NCI-H1092 (cell line): ENCODE measurements at places on chromosomes 12 and 14.

DNA sequence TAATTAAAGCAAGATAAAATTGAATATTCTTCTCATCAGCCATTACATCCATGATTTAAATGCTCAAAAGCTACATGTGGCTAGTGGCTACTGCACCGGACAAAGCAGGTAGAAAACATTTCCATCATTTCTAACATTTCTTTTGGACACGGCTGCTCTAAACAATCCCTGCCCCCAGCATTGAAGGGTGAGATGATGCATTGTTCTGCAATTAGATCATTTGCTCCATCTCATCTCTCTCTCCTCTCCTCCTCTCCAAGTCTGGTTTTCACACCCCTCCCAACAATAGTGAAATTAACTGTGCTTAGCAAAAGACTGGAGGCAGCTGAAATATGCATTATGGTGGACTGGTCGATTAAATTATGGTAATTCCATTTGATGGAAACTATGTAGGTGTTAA lies 288.5 kb downstream of the KSR2 start:
- DNase-seq, result no peak

- DNase-seq, result no peak
Observed at GRCh38 chr14:43853541-43853940, 653.5 kb downstream of the FSCB start.

DNA sequence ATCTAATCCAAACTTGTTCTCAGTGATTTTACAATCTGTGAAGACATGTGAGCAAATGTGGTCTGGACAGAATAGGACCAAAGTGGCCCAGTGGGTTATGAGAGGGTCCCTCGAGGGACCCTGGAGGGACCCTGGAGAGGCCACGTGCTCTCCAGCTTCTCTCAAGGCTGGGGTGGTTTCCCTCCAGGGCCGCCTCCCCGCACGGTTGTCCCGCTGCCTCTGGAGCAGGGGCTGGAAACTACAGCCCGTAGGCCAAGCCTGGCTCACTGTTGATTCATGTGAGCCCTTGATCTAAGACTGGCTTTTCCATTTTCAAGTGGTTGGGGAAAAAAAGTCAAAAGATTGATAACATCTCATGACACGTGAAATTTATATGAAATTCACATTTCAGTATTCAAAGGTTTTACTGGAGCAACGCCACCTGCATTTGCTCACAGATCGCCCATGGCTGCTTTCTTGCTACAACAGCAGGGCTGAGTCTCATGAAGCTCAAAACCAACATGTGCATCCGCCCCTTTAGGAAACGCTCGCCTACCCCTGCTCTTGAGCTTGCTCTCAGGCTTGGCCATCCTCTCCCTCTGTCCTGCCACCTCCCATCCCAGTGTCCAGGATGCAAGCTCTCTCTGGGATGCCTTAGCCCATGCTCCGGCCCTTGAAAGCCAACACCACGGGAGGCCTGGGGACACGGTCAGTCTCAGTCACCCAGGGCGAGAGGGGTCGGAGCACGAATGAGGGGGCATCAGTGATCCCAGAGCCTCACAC lies 12.1 kb upstream of the LRTM2 start:
- no peak for DNase-seq

DNA sequence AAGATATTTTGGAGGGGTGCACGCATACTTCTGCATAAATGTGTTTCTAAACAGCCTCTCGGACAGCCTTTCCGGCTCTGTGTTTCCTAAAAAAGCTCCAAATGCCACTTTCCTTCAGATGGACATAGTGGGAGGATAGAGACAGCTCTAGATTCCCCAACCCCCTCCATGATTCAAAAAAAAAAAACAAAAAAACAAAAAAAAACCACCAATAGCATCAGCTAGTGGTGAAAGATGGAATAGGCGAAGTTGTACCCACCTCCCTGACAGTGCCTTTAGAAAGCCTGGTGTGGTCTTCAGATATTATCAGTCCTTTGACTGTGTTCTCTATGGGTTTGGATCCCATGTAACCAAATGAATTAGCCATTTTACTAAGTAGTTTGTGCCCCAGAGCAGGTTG lies 94.1 kb downstream of the PHETA1 start:
- no peak for DNase-seq

DNA sequence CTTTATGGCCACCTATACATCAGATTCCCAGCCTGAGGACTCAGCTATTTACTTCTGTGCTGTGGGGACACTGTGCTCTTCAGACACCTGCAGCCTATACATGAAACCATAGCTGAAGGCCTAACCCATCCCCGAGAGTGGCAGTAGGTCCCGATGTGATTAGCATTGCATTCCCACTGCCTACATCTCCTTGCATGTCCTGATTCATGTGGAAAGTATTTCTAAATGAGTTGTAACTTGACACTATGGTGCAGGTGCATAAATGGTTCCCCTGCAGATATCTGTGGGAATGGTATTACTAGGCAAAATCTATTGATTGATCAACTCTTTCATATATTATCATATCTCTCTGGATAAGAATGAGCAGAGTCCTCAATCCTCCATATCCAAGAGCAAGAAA lies 433.5 kb downstream of the DAD1 start:
- no peak for DNase-seq

DNA sequence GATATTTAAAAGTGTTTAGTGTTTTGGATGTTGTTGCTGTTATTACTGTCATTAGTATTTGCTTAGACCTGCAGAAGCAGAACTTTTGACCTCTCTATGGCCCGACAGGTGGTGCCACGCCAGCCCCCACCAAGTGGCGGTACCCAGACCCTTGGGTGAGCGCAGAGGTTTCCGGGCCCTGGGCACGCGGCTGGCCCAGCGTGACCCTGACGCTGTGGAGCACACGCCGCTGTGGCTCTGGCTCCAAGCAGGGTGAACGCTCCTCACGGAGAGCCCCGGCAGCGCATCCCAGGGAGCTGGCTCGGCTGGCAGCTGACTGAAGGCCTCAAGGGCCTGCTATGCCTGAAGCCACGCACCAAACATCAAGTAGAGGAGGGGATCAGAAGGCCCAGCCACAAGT lies 22.6 kb downstream of the SLC25A47 start:
- DNase-seq, result no peak

- no peak for DNase-seq
Observed at GRCh38 chr12:65694130-65694529, 130.2 kb upstream of the HMGA2 start.

DNA sequence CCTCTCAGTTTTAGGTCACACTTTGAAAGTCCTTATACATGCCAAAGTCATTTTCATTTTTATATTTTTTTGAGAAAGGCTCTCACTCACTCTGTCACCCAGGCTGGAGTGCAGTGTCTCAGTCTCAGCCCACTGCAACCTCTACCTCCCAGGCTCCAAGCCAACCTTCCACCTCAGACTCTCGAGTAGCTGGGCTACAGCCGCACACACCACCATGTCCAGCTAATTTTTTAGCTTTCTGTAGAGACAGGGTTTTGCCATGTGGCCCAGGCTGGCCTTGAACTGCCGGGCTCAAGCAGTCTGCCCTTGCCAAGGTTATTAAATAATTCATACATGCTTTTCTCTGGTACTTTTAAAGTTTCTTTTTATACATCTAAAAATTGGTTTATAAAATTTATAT lies 166.0 kb downstream of the ERC1 start:
- DNase-seq, result no peak

DNA sequence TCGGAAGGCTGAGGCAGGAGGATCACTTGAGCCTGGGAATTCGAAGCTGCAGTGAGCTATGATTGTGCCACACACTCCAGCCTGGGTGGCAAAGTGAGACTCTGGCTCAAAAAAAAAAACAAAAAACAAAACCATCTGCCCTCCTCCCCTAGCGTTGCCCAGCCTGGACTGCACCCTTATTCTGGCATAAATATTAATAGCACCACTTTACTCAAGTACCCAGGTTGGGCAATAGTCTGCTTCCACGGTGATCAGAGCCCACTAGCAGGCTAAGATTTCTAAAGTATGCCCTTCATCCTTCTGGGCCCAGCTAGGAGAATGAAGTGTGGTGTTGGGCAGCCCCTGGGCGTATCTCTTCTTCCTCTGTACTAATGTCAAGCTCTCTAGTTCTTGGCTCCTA lies 33.3 kb downstream of the KCTD10 start:
- DNase-seq, result no peak

GRCh38 chr12:102960766-102961465 lies 3.4 kb downstream of the ASCL1 start:
- peak; percentile 74 for DNase-seq

DNA sequence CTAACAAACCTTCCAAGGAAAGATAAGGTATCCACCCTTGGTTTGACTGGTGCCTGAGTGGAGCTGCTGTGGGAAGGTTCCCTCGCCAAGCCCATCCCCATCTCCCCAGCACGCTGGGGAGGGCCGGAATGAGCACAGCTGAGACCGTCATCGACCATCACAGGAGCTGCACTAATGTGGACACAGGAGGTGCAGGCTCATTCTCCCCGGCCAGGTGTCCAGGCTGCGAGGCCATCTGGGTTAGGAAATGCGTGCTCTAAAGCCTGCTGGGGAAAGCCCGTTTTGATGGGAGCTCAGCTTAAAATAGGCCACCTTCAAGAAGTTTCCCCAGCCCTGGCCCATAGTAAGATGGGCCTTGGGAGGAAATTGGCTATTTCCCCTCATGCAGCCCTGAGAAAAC lies 35.2 kb upstream of the FOXN3 start:
- no peak for DNase-seq

DNA sequence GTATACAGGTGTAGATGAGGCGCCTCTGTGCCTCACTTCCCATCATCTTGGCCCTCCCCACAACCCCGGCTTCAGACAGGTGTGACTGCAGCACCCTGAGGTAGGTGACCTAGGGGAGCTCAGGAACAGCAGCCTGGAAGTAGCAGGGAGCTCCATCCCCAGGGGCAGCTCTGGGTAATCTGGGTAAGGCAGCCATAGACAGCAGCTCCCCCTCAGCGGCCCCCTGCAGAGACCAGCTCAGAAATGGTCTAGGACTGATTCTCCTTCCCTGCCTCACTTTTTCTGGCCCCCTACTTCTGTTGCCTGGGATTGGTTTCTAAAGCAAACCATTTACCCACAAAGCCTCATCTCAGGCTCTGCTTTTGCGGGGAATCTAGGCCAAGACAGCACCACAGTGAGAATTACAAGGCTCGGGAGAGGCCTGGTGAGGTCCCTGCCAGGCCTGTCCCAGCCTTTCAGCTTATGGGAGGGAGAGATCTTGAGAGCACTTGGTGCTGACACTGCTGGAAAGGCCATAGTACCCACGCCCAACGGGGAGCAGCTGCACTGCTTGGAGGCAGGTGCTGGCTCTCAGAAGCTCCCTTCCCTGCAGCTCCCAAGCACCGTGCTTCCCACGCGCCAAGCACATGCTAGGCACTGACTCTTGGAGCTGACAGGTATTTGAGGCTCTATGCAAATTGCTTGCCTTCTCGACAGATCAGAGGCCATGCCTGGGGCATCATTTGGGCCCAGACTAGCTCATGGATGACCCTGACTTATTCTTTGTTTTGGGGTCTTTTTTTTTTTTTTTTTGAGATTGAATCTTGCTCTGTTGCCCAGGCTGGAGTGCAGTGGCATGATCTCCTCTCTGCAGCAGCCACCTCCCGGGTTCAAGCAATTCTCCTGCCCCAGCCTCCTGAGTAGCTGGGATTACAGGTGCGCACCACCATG lies 45.1 kb upstream of the TRAF3 start:
- DNase-seq, result no peak

DNA sequence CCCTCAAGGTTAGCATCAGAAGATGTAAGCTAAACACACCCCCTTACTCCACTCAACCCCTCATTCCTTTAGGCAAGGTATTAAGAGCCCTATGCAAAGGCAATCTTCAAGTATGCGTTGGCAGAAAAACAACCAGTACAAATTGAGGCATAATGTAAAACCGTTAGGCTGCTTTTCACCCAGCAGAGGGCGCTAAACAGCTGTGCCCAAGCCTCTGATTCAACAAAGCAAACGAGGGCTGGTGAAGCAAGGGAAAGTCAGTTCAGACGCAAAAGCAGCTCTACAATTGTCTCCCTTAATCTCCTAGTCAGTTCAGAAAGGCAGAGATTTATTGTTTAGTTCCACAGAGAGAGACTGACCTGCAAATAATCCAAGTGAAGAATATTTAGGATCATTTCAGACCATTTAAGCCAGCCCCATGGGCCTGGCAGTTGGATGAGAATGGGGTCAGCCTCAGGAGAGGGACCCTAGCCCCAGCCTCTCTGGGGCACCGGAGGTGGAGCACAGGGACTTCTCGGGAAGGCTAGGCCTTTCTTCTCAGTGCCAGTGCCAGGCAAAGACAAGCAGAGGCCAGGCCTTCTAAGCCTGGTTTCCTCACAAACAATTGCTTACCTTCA lies 23.5 kb downstream of the DCAF5 start:
- DNase-seq, result peak; percentile 68

GRCh38 chr12:47949441-47950341 lies 13.7 kb upstream of the TMEM106C start:
- peak; percentile 56 for DNase-seq

- no peak for DNase-seq
Observed at GRCh38 chr12:558580-558979, 98.8 kb downstream of the B4GALNT3 start.

- no peak for DNase-seq
Observed at GRCh38 chr14:99989032-99989431, 76.2 kb upstream of the EVL start.
